ENCODE measurements at places on chromosomes 3 and 15.

DNA sequence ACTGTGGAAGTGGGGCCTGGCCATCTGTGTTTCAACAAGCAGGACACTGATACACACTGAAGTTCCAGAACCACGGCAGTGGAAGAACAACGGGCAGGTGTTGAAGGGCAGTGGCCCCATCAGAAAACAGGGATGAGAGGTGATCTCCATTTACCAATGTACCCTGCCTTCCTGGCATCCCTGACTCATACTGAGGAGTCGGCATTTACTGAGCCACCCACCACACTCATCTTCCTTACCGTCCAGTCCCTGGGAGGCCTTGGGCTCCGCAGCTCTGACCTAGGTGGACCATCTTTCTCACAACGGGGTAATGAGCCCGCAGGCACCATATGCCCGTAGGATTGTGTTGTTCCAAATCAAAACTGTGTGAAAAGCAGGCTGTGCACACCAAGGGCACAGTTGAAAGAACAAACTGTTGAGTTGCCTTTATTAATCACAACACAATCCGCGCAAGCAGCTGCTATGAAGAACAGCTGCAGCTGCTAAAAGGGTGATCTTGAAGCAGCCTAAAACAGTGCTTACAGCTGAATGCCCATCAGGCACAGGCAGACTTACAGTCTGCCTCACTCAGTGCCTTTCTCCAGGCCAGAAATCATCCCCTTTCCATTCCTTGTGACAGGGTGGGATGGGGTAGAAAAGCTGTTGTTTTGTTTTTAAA lies 12.9 kb downstream of the MB21D2 start:
- no peak for DNase-seq

DNA sequence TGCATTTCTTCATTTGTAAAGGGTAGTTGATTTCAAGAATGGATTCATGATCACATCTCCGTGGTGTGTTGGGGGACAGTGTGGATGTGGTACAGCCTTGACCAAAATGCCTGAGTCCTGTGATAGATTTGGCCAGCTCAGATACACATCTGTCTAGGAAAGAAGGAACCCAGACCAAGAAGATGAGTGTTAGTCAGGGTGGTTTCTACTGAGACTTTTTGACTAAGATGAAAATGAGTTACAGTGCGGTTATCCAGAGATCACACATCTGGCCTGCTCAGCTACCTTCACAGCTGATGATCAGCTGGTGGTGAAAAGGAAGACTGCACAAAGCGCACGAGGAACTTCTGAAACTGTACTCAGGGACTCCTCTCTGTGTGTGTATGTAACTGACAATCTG lies 68.0 kb downstream of the FNDC3B start:
- no peak for DNase-seq

GRCh38 chr3:51729042-51729633 lies 22.3 kb downstream of the GRM2 start:
- no peak for DNase-seq

- DNase-seq, result no peak
These were observed 143.6 kb downstream of the ANO10 start for GRCh38 chr3:43478118-43478785.

DNA sequence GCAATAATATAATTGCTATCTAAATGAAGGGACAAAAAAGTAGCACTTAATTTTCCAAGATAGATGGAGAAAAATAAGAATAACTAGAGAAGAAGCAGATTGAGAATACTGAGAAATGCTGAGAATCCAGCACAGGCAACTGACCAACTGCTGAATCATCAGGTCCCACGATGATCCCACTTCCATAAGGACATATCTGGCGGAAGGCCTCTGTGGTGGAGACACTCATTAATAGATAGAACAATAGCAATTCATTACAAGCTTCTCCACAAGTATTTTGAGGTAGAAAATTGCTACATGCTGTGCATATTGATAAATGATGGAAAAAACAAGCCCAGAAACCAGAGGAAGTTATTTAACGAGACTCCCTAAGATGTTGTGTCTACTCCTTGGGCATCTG lies 105.9 kb downstream of the DUT start:
- DNase-seq, result no peak

GRCh38 chr3:42900226-42901072 lies 5.5 kb upstream of the ZNF662 start:
- DNase-seq, result no peak

DNA sequence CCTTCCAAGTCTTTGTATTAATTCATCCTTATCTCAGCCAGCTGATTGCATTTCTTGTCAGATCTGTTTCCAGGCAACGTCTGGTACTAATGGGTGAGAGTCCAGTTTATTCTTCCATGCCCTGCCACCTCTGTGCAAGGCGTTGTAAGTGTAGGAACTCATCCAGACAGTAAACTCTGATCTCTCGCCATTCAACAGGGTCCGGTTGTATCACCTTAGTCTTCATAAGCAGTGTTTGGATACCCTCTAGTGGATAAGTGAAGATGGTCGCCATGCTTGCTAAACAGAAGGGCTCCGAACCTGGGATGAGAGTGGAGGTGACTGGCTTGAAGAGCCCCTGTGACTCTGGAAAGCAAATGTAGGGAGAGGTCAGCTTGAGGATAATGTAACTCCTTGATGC lies 51.6 kb upstream of the CMTM7 start:
- DNase-seq, result peak; percentile 59

DNA sequence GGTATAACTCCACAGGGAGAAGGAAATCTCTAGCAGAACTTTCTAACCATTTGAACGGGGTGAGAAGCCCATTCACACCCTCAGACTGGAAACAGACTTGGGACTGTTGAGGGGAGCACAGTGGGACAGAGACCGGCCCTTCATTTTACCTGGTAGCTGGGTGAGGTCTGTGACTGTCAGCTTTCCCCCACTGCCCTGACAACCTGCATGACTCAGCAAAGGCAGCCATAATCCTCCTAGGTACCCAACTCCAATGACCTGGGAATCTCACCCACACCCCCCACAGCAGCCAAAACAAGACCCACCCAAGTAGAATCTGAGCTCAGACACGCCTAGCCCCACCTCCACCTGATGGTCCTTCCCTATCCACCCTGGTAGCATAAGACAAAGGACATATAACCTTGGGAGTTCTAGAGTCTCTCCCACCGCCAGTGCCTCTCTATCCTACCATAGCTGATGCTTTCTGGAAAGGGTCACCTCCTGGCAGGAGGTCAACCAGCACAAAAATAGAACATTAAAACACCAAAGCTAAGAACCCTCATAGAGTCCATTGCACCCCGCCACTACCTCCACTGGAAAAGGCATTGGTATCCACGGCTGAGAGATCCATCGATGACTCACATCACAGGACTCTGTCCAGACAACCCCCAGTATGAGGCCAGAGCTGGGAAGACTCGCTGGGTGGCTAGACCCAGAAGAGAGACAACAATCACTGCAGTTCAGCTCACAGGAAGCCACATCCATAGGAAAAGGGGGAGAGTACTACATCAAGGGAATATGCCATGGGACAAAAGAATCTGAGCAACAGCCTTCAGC lies 28.0 kb downstream of the SENP7 start:
- DNase-seq, result no peak

DNA sequence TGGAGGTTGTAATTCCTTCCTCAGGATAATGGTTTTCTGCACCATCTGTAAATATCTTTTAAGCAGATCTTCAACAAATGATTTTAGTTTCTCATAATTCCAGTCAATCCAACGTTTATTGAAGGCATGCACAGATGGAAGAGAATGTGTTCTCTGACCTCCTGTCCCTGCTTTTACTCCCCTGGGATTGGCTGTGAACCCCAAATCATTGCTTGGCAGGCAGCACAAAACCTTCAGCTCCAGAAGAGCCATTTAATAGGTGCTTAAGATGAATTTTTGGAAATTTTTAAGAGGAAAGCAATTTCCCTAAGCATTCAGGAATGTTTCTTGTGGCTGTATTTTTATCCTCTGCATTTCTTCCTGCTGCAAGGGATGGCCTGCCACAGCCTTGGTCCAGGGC lies 25.5 kb upstream of the THSD4 start:
- no peak for DNase-seq

DNA sequence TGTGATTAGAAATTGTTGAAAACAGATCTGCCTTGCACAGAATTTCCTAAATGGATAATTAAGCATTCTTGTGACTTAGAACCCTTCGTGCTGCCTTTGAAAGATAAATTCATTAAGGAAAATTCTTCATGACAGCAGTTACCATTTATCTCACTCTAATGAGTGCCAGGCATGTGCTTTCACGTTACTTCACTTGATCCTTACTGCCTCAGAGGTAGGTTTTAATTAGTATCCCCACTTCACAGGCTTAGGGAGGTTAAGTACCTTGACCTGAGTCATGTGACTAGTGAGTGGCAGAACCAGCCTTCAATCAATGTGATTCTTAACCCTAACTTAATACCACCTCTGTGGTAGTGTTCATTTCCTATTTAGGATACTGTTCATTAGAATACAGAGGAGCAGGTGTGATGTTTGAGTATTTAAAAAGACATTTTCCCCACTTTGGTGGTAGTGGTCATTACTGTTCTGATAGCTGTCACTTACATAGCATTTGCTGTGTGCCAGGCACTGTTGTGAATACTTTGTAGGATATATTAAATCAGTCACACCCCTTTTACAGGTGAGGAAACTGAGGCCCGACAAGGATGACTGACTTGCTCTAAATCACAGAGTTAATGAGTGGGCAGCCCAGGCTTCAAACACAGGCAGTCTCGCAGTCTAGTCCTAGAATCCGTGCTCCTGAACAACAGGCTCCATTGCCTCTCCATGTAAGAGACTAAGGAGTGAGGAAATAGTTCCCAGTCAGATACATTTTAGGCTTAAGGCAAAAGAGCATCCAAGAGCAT lies 57.9 kb downstream of the RLBP1 start:
- DNase-seq, result no peak

- no peak for DNase-seq
These were observed 530.8 kb upstream of the BCHE start for GRCh38 chr3:166367947-166368533.

GRCh38 chr3:34218706-34219385 lies 420.4 kb downstream of the PDCD6IP start:
- DNase-seq, result no peak

DNA sequence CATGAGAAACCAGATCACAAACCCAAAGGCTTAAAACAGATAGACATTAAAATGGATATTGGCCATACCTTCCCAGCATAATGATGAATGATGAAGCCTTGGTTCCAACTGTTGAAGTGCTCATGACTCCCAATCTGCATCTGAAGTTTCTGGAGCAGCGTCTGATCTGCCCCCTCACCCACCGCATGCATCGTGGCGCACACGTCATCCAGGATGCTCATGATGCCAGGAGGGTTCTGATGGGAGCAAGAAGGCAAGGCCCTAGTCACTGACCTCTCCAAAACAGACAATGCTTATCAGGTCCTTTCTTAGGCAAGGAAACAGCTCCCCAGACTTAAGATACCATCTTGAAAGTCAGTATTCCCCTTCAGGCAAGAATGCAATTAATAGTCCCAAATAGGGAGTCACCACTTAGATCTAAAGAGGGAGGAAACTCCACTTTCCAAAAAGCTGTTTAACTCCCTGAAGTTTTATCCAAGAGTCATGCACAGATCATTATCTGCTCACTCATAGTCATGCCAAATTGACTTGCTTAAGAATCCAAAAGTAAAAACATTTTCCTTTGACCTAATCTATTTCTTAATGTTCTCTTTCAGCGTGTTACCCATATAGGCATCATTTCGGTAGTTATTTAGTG lies 2.1 kb downstream of the LDHAL6B start:
- no peak for DNase-seq

- DNase-seq, result no peak
These were observed 19.8 kb upstream of the CNTN4 start for GRCh38 chr3:2078821-2079220.

DNA sequence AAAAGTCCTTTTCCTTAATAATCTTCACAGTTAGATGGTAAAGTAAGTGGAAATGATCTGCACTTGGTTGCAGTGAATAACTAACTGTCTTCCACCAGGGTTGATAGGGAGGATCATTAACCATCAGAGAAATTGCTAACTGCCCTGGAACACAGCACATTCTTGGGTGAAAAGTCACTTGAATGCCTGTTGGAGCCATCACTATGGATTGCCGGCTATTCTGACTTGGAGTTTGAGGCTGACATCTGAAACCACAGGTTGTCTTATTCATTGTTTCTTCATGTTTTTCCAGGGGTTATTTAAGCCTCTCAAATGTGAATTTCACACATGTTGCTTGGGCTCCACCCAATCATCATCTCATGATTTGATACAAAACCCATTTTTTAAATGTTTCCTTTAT lies 901.4 kb downstream of the MCTP2 start:
- no peak for DNase-seq

DNA sequence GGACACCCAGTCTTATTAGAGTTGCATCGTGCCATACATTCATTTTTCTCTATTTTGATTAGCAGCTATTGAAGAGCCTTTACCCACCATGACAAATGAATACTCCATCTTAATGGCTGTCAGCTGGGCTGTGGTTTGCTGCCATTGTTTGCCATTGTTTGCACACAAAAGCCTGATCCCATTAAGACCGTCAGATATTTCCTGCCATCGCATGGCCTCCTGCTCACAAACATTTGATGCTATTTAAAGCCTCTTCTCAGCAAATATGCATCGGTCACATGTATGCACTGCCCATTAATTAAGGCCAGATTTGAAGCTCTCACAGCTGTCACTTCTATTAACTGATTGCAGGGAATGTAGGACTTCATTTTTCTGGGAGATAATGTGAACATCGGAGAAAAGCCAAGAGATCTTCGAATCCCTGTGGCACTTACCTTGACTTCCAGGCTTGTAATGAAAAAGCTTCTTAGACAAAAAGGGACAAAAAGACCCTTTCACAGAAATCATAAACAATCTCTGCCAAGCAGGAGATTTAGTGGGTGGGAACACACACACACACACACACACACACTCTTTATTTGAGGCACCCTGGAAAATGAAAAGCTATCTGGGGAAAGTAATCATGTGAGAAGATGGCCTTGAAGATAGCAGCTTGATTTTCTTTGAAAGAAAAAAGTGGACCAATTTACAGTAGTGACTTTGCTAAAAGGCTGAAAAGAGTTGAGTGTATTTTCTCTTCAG lies 175.4 kb upstream of the NR2E3 start:
- DNase-seq, result no peak

- no peak for DNase-seq
These were observed 64.7 kb downstream of the ISL2 start for GRCh38 chr15:76401285-76401684.

DNA sequence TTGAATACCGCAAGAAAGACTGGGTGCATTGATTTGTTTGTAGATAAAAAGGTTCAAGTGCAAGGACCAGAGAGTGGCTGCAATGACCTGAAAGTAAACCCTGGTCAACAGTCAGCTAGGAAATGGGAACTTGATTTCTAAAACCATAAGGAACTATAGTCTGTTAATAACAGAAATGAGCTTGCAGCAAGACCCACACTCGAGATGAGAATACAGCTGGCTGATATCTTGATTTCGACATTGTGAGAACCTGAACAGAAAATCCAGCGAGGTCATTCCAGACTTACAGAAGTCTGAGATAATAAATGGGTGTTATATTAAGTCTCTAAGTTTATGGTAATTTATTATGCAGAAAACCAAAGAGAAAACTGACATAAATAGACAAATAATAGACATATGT lies 177.3 kb downstream of the NFKBIZ start:
- DNase-seq, result no peak

DNA sequence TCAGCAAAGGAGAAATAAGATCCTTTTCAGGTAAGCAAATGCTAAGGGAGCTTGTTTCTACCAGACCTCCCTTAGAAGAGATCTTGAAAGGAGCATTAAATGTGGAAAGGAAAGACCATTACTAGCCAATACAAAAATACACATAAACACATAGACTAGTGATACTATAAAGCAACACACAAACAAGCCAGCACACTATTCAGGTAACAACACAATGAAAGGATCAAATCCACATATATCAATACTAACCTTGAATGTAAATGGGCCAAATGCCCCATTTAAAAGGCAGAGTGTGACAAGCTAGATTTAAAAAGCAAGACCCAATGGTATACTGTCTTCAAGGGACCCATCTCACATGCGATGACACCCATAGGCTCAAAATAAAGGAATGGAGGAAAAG lies 317.6 kb downstream of the TBL1XR1 start:
- DNase-seq, result no peak
